Activated CD4-positive, alpha-beta T cell treated with anti-CD3 and anti-CD28 coated beads, Interleukin-2, amount 10 ng/mL, durations not matched to agents 24 days and 14 days (primary cell): ENCODE measurements at places on chromosomes 1 and 21. TPM values are rescaled to one million over a fixed set of nuclear protein-coding genes. Genes with fewer than 3 reads are reported as not detected.
A peak's percentile ranks its signal among the peaks of the same experiment; 100 is the strongest.

- DNase-seq, result peak; percentile 60
These were observed 20.5 kb upstream of the FRRS1 start for GRCh38 chr1:99786751-99787501.

GRCh38 chr1:222416001-222416791 is 131.7 kb downstream of the HHIPL2 start:
- DNase-seq, result no peak

DNA sequence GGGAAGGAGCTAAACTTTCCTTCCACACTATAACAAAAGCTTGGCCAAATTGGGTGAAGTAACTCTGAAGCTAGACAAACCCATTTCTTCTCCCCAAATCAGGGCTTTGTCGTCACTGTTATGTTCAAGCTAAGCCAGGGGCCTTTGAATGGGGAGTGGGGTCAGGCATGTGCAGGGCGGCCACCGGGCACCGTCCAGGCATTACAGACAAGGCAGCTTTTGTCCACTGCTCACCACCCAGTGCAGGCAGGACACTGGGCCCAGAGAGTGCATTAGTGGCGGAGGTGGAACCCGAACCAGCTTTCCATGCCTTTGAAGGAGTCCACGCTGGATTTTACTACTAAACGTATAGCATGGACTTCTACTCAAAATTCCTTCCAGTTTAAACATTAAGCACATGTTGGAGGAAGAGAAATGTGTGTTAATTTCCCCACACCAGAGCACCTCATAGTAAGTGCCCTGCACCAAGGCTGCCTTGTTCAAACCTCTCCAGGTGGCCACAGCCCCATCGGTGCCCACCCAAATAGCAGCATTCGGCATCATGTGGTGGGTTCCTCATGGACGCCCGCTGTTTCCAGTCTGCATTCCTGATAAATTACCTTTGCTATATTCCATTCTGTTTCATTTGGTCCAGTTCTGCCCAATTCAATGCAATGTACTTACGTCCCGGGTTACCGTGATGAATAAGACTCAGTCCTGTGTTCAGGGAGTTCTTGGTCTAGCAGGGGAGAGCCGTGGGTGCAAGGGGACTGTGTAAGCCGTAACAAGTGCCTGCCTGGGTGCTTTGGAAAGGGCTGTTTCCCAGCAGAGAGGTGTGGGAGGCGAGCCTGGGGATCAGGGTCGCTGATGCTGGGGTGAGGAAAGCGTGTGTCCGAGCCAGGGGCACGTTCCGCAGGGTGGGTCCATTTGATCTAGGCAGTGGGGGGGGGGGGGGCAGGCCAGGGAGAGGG is 1.6 kb downstream of the UBASH3A start:
- no peak for DNase-seq

DNA sequence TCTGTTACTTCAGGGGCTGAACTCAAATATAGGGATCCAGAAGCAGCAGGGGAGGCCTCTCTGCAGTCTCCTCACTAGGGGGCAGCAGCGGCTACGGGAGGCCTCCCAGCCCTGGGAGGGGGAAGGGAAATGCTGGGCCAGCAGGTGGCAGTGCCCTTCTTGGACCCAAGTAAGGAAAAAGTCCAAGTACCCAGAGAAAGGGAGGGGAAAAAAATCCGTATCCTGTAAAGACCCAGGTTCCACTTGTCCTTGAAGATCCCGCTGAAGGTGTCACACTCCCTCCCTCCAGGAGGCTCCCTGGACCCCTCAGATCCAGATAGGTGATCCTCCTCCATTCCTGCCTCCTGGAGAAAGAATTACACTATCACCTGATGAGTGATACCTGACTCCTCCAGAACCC is 14.1 kb upstream of the NUAK2 start:
- peak; percentile 93 for DNase-seq

DNA sequence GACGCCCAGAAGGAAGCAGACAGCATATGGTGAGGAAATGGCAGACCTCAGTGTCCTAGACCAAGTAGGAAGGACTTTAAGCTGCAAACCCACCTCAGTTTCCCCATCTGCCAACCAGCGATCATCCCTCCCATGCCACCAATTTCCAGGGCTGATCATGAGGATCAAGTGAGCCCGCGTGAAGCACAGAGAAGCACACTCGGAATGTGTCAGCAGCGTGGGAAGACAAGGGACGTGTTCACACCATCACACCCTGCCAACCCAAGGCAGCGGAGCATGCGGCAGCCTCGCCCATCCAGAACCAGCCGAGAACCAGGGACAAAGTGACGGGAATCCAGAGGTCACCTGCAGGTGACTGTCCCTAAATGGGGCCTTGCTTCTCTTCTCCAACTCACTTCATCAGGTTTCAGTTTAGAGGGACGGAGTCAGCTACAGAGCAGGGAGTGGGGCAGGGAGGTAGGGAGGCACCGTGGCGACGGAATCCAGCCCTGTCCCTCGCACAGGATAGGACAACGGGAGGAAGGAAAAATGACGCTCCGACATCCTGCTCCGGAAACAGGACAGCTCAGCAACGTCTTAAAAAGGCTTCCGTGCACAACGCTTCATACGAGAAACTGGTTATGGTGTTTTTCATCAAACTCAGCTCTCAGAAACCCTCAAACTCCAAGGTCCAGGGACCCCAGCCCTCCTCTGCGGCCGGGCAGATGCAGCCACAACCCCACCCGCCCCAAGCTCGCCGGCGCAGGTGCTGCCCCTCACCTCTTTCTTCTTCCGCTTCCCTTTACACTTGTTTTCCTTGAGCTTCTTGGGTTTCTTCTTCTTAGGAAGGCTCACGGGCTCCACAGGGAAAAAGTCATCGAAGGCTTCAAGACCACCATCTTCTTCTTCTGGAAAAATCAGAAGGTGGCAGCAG is 12.5 kb downstream of the CHD5 start:
- DNase-seq, result no peak

Gene HFM1
- total RNA-seq, result not detected in 2 replicates
